ENCODE measurements at places on chromosomes 1 and 21.

GRCh38 chr1:165543532-165544438 lies at the start of gene LRRC52:
Gene LRRC52 (plus strand): TSS chr1:165544000. CDS start chr1:165544297, 297 bp downstream.
- no peak for DNase-seq

- DNase-seq = no peak
Observed at GRCh38 chr1:90704817-90705216, 12.3 kb downstream of the BARHL2 start.

GRCh38 chr1:28775121-28775942 lies 36.6 kb upstream of the OPRD1 start:
- DNase-seq = peak; percentile 57

DNA sequence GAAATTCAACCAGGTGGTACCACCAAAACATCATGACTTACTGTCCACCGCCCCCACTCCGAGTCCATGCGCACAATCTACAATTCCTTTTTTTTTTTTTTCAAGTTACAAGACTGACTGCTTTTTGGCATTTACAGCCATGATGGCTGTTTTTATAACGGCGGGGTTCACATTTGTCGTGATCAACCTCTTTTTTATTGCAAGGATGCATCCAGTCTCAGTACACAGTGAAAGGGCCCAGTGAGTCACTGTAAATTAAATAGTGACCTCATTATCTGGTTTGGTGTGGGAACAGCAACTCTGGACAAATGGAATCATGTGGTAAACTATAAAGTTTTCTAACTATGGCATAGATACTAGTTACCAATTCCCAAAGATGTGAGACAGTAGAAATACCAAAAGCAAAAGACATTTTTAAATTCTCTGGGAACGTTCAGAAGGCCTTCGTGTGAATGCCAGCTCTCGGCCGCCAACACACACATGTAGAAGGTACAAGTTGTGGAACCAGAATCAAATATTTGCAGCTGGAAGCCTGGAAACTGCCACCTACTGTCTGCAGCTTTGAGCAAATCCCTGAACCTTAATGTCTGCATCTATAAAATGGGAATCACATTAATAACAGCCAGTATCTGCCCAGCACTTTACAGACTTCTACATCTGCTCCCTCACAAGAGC lies 4.9 kb downstream of the GLIS1 start:
- no peak for DNase-seq

- peak; percentile 35 for DNase-seq
Observed at GRCh38 chr1:36306210-36306901, at the start of gene SH3D21. Gene SH3D21 (plus strand): TSS chr1:36306368. CDS start chr1:36306421, 53 bp downstream.

DNA sequence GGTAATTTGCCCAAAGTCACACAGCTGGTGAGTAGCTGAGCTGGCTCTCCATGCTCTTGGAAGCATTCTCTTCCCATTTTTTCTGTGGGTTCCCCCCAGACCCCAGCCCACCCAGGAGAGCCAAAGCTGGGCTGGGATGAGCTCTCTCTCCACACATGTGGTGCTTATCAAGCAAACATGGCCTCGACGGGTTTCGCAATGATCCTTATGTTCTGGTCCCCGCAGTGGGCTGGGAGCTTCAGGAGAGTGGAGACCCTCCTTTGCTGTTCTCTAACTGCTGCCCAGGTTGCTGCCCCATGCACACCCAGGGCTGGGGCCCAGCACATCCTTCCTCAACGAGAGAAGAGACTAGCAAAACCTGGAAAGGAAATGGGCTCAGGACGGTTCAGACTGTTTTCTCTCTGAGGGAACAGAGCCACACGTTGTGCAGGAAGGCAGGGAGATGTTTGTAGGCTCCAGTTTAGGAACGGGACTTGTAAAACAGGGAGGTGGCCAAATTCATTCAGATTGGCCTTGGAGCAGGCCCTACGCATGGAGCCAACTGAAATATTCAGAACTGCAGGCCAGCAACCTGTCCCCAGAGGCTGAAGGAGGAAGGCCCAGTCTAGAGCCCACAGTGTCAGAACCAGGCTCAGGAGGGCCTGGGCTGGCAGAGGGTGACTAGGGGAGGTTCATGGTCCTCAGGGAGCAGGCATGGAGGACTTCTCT lies 27.2 kb upstream of the CSF1 start:
- no peak for DNase-seq

GRCh38 chr21:42827588-42827987 lies 51.8 kb downstream of the WDR4 start:
- no peak for DNase-seq

- DNase-seq = no peak
Observed at GRCh38 chr1:17039522-17039921, 14.3 kb downstream of the SDHB start.

DNA sequence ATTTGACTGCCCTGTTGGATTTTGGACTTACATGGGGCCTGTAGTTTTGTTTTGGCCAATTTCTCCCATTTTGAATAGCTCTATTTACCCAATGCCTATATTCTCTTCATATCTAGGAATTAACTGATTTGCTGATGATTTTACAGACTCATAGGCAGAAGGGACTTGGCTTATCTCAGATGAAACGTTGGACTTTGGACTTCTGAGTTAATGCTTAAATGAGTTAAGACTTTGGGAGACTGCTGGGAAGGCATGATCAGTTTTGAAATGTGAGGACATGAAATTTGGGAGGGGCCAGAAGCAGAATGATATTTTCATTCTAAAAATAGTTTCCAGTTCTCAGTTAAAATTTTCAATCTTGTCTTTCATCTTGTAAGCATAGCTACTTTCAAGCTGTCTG lies 222.3 kb downstream of the COP1 start:
- no peak for DNase-seq

- DNase-seq = no peak
Observed at GRCh38 chr1:156026588-156026987, 5.8 kb upstream of the SSR2 start.

GRCh38 chr1:158077411-158078256 lies 84.2 kb downstream of the KIRREL1 start:
- DNase-seq = no peak

DNA sequence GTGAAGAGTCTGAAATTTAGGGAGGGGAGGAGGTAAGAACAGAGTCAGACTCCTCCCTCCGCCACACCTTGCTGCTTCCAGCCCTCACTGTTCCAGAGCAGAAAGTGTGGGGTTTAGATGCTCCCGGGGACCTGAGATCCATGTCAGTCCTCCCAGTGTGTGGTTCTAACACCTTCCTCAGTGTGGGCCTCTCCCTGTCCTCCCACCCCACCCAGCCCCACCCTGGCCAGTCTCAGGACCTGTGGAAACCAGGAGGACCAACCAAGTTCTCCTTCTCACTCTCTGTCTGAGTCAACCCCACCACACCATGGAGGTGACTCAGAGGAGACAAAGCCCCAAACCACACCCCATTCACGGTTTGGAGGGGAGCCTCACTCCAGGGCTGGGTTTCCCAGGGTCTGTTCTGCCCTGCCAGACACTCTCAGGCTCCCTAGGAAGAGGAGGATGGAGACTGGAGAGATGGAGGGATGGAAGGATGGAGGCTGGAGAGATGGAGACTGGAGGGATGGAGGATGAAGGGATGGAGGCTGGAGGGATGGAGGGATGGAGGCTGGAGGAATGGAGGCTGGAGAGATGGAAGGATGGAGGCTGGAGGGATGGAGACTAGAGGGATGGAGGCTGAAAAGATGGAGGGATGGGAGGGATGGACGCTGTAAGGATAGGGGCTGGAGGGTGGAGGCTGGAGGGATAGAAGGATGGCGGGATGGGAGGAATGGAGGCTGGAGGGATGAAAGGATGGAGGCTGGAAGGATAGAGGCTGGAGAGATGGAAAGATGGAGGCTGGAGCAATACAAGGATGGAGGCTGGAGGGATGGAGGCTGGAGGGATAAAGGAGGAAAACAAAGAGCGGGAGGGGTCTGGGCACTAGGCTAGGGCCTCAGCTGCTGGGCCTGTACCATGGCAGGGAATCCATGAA lies 100.9 kb upstream of the RUNX3 start:
- peak; percentile 71 for DNase-seq

DNA sequence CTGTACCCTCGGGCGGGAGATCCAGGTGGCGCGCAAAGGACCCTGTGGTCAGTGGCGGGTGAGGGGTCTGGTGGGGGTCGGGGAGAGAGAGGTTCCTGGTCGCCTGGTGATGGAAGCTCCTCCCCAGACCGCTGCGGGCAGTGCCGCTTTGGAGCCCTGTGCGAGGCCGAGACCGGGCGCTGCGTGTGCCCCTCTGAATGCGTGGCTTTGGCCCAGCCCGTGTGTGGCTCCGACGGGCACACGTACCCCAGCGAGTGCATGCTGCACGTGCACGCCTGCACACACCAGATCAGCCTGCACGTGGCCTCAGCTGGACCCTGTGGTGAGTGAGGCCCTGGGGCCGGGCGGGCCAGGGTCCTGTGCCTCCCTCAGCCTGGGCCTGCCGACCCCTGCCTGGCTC lies 23.5 kb downstream of the AGRN start:
- no peak for DNase-seq

DNA sequence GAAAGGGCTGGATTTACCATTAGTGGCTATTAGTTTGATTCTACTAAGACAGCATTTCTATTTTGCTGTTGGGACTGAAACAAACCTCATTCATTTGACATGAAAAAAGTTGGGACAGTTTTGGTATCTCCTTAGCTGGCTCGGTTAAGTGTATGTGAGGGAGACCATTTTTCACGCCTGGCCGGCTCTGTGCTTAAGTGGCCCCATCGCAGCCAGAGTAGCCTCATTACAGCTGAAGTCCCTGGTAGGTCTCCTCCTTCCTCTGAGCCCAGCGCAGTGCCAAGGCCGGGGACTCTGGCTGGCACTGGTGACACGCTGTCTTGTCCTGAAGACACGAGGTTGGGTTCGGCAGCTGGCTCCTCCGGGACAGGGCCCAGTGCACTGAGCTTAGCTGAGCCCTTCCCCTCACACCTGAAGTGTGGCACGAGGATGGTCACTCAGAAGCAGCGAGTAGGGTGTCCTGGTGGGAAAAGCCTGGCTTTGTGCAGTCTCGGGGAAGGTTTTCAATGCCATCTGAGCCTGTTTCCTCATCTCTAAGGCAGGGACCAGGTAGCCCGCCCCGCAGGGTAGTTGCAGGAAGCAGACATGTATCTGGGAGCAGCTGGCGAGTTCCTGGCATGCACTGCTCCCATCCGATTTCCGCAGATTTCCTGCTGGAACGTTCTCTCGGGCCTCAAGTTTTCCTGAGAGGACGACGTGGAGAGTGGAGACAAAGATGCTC lies 196.5 kb downstream of the DYRK1A start:
- peak; percentile 8 for DNase-seq

DNA sequence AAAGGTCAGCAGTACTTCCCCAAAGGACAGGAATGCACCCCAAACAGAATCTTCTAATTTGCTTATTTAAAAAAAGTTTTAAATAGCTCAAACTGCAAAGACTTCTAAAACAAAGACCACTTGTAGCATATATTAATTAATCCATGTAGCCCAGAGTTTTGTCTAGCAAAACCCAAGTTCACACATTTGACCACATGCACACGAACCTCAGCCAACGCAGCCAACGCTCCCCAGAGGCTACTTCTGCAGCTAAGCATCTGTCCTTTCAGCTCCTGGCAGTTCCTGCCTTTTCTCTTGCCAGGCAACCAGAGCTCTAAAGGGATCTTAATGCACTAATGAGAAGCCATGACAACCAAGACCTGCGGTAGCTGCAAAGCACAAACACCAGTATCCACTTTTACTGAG lies 89.6 kb downstream of the RERE start:
- no peak for DNase-seq

DNA sequence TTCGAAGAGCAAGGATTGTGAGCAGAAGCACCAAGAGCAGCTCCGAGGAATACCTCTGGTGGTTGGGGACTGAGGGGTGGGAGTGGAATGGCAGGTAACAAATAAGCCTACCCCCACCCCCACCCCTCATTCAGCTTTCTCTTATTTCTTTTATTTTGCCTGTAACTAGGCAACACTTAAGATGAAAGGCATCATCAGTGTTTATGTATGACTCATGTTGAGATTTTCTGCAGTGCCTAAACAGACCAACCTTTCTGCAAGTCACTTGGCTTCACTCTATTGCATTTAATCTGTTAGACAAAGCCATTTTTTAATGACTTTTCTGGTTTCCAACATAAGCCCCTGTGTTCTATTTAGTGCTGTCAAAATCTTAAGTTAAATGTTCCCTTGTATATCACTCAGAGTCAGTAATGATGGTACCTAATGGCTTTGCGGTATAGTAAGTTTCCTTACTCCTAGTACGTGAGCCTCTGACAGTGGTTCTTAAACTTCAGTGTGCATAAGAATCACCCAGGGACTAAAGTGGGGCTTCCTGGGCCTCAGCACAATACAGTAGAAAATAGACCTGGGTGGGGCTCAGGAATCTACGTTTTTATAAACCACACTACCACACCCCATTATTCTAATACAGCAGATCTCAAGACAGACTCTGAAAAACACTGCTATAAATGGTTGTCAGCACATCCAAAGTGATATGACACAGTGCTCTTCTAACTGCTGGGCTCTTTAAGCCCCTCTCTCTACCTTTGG lies 19.9 kb downstream of the CASQ2 start:
- no peak for DNase-seq

DNA sequence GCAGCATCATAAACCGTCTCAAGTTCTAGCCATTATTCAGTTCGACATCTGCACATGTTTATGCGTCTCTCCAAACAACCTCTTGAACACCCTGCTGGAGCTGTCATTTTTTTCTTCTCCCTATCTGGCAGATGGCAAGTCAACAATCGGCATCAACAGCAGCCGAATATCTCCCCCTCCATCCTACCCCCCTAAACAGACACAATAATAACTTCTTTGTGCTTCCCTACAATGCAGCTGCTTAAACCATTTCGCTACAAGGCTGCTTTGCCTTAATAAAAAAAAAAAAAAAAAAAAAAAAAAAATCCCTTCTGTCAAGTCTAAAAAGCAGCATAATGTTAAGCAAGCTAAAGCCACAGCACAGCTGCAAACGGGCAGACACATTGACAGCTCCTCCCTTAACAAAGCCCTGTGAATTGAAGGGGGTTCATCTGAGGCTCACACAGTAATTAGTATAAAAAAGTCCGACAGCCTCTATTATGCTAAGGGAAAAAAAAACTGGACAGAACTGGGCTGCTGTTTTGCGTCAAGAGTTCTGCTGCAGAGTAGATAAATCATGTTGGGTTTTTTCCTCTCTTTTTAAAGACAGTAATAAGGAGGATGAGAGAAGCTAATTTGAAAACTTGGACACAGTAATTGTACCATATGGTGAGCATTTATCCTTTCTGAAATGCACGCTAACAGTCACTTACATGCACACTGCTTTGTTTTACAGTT lies 136.4 kb downstream of the AKT3 start:
- DNase-seq = no peak

DNA sequence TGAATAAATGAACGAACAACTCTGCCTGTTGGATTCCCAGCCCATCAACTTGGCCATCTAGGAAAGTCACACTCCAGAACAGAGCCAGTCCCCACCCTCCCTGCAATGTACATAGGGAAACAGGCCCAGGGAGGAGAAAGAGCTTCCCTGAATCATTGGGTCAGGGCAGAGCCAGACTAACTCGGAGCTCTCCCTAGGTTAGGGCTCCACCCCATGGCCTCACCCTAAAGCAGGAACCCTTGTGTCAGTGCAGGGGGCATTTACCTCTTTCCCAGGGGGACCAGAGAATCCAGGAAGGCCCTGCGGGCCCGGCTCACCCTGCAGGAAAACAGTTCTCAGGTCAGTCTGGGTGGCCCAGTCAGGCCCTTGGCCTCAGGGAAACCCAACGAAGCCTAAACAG lies 11.6 kb downstream of the COL9A2 start:
- no peak for DNase-seq

Data from T-helper 22 cell (primary cell).